K562 (cell line): ENCODE measurements at places on chromosomes 3 and 15.

DNA sequence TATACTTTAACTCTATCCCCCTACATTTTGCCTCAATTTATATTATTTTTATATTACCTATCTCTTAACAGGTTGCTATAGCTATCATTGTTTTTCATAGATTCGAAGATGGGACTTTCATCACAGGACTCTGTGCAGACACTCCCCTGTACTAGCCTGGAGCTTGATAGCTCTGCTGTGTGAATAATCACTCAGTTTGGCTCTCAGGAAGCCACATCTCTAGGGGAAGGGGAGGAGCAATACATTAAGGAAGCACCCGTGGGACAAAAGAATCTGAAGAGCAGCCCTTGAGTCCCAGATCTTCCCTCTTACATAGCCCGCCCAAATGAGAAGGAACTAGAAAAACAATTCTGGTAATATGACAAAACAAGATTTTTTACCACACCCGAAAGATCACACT is 114.3 kb upstream of the FXR1 start:
- no peak for DNase-seq

GRCh38 chr15:69523010-69524001 is 70.7 kb downstream of the RPLP1 start:
- DNase-seq, result peak; percentile 62

- no peak for DNase-seq
These were observed 591.7 kb upstream of the ZNF717 start for GRCh38 chr3:76377074-76377473.

DNA sequence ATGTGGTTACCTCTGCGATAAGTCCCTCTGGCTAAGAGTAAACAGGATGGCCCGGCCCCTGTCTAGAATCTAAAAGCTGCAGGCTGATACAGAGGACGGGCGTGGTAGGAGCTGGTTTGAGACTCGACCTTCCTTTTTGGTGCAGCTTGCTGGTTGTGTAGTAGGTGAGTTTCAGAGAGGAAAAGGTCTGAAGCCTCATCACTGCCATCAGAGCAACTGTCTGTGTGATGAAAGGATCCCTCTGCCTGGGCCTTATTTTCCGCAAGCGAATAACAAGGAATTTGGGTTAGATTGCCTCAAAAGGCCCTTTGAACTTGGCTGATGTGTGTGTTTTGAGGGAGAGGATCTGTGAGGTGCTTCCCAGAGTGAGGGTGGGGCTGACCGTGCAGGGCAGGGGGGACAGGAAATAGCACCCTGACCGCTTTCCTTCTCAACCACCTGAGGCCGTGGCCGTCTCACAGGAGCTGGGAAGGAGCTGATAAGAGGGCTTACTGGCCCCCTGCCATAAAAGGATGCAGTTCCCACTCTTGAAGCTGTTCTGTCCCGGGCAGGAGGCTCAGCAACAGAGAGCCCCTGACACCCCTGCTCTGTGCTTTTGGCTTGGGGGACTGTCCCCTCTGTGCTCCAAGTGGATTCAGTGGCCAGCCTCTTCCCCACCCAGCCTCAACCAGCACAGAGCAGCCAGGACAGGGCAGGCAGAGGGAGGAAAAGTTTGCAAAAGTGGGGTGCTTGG is 45.6 kb upstream of the TFRC start:
- DNase-seq, result peak; percentile 81

- peak; percentile 67 for DNase-seq
These were observed 2.5 kb upstream of the TBC1D21 start for GRCh38 chr15:73870700-73871408.

DNA sequence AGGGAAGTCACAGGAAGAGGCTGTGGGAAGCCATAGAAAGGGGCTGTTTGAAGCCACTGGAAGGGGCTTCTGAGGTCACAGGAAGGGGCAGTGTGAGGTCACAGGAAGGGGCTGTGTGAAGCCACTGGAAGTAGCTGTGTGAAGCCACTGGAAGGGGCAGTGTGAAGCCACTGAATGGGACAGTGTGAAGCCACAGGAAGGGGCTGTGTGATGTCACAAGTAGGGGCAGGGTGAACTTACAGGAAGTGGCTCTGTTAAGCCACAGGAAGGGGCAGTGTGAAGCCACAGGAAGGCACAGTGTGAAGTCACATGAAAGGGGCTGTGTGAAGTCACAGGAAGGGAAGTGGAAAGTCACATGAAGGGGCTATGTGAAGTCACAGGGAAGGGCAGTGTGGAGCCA is 33.1 kb downstream of the GASK1A start:
- DNase-seq, result no peak

DNA sequence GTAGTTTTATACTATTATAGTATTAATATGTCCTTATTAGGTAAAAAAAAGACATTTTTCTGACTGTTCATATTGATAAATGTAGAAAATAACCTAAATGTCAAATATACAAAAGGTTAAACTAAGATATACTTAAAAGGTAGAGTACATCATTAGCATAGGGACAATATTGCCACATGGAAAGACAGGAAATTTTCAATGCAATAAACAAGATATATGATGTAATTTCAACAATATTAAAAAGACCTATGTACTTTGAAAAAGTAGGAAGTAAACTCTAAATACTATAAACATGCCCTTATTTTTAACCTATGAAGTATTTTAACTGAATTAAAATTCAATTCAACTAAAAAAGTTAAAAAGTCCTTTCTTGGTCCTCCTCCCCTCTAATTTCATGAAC is 1.9 kb downstream of the SPG11 start:
- no peak for DNase-seq

DNA sequence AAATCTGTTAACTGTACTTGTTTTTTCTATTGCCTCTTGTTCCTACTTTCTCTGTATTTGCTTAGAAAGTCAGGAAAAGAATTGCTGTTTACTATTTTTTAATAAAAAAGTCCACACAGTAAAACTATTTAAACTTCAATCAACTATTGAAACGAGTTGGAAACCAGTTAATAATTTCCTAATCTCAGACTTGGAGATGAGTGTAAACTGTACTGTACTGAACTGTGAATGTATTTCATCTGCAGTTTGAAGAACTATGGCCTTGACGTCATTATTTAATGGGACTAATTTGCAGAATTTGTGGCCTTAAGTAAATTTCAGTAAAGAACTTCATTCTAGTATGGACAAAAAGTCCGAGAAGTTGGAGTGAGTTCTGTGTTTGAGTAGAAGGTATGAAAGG is 89.1 kb downstream of the LRRC28 start:
- DNase-seq, result no peak

DNA sequence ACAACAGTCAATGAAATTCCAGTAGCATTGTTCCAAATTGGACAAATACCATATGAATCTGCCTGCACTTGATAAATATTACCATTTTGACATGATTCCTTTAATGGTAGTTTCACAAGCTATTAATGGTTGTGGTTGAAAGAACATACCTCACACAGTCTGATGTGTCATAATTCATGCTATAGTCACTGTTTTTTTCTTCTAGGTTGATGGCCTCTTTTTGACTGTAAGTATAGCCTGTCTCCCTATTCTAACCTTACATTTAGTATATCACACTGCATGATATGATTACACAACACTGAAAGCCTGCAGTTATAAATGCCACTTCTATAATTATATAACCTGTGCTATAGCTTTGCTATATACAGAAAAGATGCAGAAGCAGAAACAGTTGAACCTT is 834.1 kb downstream of the NSUN3 start:
- DNase-seq, result no peak

DNA sequence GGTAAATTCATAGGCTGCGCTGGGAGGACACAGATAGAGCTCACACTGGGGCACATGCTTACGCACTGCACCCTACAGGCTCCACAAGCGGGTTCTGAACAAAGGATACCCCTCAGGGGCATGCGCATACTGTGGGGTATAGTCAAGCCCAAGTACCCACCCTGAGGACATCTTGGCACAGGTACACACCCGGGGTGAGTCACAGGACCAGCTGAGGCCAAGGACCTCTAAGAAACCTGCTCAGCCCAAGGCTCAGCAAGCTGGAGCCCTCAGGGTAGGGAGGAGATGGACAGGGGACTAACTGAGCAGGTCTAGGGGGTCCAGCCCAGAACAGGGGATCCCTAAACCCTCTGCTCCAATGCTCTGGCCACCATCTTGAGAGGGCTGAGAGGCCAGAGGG is 3.3 kb downstream of the SHISA5 start:
- DNase-seq, result no peak

GRCh38 chr3:83765956-83766355 is 1192.8 kb upstream of the CADM2 start:
- DNase-seq, result no peak

DNA sequence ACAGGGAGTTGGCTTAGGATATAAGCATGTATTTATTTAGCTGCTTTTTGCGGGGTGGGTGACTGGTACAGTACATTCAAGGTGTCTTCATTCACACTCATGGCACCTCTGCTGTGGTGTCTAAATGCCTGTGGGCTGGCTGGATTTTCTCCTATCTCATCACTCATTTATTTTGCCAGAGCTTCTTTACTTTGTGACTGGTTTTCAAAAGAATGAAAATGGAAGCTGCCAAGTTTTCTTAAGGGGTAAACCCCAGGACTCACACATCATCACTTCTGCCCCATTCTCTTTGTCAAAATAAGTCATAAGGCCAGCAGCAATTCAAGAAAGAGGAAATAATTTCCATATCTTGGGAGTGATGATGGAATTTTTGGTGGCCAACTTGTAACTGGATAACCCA is 493.4 kb upstream of the ALCAM start:
- no peak for DNase-seq

DNA sequence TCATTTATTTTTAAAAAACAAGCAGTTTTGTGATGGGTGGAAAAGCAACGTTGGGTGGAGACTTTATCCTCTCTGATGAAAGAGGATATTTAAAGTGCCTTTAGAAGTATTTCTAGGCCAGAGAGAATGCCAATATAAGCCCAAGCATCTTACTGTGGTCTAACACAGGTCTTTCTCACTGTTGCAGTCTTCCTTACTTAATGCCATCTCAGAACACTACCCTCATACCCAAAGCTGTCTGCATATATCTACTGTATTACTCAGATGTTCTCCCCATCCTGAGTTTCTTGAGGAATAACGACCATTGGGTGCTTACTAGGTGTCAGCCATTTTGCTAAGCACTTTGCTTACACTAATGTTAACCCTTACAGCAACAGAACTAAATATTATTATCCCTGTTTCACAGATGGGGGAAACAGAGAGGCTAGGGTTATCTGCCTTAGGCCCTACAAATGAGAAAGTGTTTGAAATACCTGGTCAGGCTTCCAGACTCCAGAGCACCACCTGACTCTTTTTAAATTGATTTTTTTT is 29.8 kb upstream of the EBLN2 start:
- DNase-seq, result no peak

- DNase-seq, result no peak
These were observed 898.4 kb downstream of the PDCD6IP start for GRCh38 chr3:34696831-34697230.

DNA sequence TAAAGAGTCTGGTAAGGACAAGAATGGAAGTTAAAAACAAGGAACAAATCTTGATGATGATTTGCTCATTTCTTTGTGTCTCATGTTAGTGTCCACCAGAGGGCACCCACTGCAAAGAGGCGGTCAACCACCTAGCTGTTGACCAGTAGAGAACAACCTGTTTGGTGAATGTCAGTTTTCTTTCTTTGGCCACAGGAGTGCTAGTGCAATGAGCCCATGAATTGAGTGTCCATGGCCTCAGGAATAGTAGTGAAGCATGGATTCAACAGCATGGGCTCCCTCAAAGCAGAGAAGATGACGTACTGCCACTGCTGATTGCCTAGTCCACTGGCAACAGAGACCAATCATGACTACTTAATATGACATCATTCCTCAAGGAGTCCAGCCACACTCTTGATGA is 10.7 kb upstream of the CNTN6 start:
- no peak for DNase-seq

- no peak for DNase-seq
These were observed 8.6 kb downstream of the PTPRG start for GRCh38 chr3:61569856-61570580.

DNA sequence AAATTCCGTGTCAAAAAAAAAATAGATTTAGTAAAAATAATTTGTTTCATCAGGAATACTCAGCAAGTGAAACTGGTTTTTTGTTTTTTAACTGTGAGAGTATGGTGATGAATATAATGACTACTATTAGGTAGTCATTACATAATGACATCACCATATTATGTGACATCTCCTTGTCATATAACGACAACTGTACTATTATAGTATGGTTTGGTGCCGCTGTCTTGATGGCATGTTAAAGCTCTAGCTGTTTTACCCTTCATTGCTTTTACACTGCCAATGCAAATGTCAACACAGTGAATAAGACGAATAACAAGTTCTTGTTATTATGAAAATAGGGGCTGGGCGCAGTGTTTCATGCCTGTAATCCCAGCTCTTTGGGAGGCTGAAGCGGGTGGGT is 45.6 kb upstream of the FAH start:
- DNase-seq, result no peak

- DNase-seq, result no peak
These were observed 40.4 kb upstream of the CHMP2B start for GRCh38 chr3:87186608-87187159.

DNA sequence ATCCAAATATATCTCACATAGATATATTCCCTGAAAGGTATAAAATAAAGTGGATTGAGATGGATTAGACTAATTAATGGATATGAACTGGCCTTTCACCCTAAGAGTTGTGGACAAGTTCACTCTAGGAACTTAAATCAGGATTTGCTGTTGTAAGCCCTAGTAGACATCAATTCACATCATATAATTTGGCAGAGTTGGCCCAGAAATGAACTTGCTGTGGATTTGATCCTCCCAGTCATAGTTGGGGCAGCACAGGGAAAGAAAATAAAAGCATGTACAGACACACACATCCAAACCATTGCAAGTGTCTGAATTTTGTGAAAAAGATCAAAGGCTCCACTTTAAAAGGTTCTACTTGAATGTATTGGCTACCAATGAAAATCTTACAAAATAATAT is 734.7 kb upstream of the NR2F2 start:
- no peak for DNase-seq

GRCh38 chr3:83003917-83004316 is 1242.5 kb upstream of the GBE1 start:
- no peak for DNase-seq

DNA sequence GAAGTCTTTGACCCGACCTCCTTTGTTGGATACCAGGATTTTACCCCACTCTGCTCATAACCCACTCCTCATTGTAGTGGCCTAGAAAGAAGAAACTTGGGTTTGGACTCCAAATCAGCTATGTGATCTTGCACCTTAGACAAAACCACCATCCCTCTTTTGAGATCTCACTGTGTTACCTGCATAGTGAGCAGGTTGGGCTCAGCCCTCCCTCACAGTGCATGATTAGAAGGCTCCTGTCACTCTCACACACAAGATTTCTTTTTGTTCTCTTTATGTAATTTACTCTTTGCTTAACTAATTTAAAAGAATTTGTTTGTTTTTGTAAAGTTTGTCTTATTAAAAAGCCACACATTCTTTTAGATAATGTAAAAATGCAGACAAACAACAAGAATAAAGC is 587.8 kb downstream of the MECOM start:
- DNase-seq, result no peak

GRCh38 chr3:129602730-129603560 is 3.5 kb downstream of the PLXND1 start:
- DNase-seq, result peak; percentile 42

DNA sequence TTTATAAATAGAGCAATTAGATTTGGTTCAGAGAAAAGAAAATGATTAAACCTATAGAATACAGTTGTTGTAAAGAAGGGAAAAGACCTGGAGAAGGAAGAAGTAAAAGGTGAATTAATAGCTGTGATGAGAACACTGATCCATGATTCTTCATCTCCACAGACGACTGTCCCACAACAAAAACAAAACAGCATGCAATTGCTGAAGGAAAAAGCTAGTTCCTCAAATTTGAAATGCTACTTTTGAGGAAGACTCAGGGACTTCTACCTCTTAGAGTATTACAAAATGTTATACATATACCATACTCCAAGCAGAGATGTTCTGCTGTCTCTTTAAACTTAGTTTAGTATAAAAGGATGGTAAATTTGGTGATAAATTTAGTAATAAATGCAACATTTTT is 21.5 kb downstream of the ALCAM start:
- DNase-seq, result no peak
